K562 (cell line): ENCODE measurements at places on chromosomes 16 and 17.
A peak's percentile ranks its signal among the peaks of the same experiment; 100 is the strongest.

DNA sequence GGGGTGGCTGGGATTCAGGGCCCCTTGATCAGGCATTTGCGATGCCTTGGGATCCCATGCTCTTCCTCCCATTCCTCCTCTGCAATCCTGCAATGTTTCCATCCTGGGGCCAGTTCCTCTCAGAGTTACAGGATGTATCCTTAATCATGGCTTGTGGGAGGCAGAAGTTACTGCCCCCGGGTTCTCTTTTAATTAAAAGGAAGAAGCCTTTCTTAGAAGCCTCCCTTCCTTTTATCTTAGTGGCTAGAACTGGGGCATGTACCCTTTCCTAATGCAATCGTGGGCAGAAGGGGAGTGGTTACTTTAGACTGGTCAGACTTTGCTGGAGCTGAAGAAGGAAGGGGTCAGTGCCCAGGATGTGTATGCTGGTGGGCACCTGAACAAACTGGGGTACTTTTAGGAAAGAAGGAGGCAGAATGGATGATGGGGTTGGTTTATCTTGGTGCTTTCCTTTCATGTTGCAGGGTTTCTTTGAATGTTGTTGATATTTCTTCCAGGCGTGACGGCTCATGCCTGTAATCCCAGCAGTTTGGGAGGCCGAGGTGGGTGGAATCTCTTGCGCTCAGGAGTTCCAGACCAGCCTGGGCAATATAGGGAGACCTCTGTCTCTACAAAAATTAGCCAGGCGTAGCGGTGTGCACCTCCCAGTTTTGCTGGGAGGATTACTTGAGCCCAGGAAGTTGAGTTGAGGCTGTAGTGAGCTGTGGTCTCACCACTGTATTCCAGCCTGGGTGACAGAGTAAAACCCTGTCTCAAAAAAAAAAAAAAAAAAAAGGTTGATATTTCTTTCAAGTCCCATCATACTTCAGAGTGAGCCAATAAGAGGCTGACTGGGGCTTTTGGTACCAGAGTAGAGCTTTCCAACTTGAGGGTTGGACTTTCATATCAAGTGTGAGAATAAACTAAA is 13.2 kb upstream of the SPN start:
- DNase-seq: no peak
- peaks cover 36% of the 10 kb centered on the region for H3K4me1 ChIP-seq
- no peak overlapping the region for H3K4me3 ChIP-seq
- peak overlapping the region; percentile 41; the same call in 2 of the 3 replicates for H3K27ac ChIP-seq

GRCh38 chr17:79752175-79752574 is 21.4 kb downstream of the ENPP7 start:
- H3K4me3 ChIP-seq: no peak overlapping the region
- H3K36me3 ChIP-seq: no peaks in the 10 kb centered on the region
- H3K27ac ChIP-seq: no peak overlapping the region
- no peak for DNase-seq
- H3K27me3 ChIP-seq: no peaks in the 10 kb centered on the region; the same call in 2 of the 3 replicates

DNA sequence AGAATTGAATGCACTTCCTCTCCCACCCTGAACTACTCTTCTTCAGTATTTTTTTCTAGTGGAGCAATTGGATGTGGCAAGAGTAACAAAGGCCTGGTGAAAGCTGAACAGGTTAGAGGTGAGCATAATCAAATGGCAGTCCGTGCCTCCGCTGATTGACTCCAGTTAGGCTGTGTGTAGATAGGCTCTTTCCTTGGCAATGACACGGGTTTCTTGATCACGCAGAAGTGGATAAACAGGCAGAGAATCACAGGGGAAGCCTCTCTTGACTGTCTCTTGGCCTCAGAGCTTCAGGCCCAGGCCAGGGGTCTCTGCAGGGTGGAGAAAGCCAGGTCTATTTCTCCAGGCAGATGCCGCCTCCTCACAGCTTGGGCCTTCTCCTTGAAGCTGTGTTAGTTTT is 4.2 kb downstream of the CD300LB start:
- H3K36me3 ChIP-seq: no peaks in the 10 kb centered on the region
- H3K4me1 ChIP-seq: no peaks in the 10 kb centered on the region
- H3K4me3 ChIP-seq: no peak overlapping the region
- DNase-seq: no peak

DNA sequence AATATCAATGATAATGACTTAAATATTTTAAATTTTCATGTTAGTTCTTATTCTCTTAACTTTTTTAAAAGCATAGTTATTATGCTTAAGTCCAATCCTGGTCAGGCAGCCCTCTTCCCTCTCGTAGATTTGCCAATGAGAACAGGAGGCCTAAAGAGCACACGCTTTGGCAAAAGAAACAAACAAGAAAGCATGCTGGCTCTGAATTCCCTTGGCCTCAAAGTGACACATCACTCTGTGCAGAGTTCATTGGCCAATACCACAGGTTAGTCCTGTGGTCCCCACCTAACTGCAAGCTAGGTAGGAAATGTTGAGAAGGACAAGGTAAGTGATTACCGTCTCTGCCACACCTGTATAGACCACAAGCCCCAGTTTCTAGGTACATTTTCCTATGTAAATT is 61.5 kb downstream of the MYO1D start:
- H3K27me3 ChIP-seq: no peaks in the 10 kb centered on the region
- no peak overlapping the region for H3K4me3 ChIP-seq
- peaks cover 3% of the 10 kb centered on the region for H3K4me1 ChIP-seq
- no peak overlapping the region for H3K27ac ChIP-seq
- H3K36me3 ChIP-seq: no peaks in the 10 kb centered on the region; the same call in 2 of the 3 replicates
- no peak for DNase-seq

- H3K27ac ChIP-seq: no peak overlapping the region
- no peak for DNase-seq
- no peak overlapping the region for H3K4me3 ChIP-seq
Observed at GRCh38 chr17:4850246-4850645, 17.1 kb downstream of the MINK1 start.

DNA sequence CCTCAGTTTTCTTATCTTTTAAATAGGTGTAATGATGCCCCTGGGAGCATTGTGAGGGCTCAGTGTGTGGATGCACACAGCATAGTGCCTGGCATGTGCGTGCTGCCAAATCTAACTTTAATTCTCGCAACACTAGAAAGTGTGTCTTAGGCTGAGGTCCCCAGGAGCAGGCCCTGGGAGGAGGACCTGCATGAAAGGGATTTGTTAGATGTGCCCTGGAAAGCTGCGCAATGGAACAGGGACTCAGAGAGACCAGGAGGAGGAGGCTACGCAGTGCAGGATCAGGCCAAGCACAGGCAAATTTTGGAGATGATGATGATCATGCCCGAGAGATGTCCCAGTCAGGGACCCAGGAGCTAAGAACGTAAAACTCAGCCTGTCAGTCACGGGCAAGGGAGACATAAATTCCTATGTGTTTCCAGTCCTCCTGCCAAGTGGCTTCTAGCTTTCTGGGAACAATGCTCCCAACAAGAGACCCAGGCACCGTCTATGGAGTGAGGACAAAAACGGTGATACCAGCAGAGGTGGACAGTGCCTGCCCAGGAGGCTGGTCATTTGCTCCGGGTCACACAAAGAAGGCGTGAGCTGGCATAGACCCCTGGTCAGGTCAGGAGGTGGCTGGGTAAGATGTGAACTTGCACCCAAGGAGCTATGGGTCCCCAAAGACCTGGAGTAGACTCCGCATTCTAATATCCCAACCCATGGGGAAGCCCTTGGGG is 352.2 kb upstream of the TNRC6C start:
- H3K4me3 ChIP-seq: no peak overlapping the region
- H3K27ac ChIP-seq: no peak overlapping the region
- H3K36me3 ChIP-seq: no peaks in the 10 kb centered on the region
- no peak for DNase-seq

DNA sequence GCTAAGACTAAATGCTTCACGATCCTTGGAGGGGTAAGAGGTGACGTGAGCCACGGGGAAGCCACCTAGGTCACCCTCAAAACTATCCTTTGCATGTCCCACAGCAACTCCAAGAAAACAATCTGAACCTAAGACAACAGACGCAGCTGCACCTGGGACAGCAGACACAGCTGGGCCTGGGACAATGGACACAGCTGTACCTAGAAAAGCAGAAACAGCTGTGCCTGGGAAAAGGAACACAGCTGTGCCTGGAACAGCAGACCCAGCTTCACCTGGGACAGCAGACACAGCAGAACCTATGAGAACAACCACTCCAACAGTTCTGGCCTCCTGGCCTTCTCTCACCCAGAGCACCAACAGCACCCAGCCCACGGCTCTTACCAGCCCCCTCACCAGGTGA is 11.7 kb upstream of the CD300LD start:
- no peaks in the 10 kb centered on the region for H3K36me3 ChIP-seq
- H3K27me3 ChIP-seq: peaks cover 3% of the 10 kb centered on the region; the same call in 1 of the 3 replicates
- no peak overlapping the region for H3K4me3 ChIP-seq
- H3K27ac ChIP-seq: no peak overlapping the region
- DNase-seq: no peak

- DNase-seq: no peak
- no peak overlapping the region for H3K27ac ChIP-seq
- H3K4me1 ChIP-seq: no peaks in the 10 kb centered on the region
Observed at GRCh38 chr16:72819345-72819744, 228.6 kb downstream of the ZFHX3 start.

DNA sequence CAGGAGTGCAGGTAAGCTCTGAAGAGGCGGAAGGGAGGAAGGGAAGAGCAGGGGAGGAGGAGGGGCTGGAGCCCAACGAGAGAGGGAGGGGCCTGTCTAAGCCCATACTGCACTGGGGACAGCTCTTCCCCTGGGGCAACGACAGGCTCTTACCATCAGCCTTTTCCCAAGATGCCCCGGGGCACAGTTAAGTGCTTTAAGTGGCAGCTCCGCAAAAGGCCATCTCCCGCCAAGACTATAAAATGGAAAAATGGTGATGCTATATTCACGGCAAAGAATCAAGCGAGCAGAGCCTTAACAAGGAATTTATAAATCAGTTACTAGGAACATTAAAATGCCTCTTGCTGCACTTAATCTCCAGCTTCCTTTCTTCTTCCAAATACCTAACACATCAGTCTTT is 110.2 kb upstream of the NLRP1 start:
- peak; percentile 20 for DNase-seq
- no peaks in the 10 kb centered on the region for H3K36me3 ChIP-seq
- H3K4me3 ChIP-seq: no peak overlapping the region
- H3K27me3 ChIP-seq: peaks cover 10% of the 10 kb centered on the region
- no peak overlapping the region for H3K27ac ChIP-seq

- H3K4me1 ChIP-seq: no peaks in the 10 kb centered on the region; the same call in 1 of the 2 replicates
- DNase-seq: no peak
- no peaks in the 10 kb centered on the region for H3K27me3 ChIP-seq
- peaks cover 68% of the 10 kb centered on the region; the same call in 2 of the 3 replicates for H3K36me3 ChIP-seq
Observed at GRCh38 chr16:23920899-23921298, 85.1 kb downstream of the PRKCB start.

- no peak overlapping the region for H3K27ac ChIP-seq
- DNase-seq: no peak
- no peak overlapping the region for H3K4me3 ChIP-seq
- H3K27me3 ChIP-seq: peaks cover 6% of the 10 kb centered on the region; the same call in 2 of the 3 replicates
Observed at GRCh38 chr16:54425681-54426552, 139.3 kb upstream of the IRX3 start.

DNA sequence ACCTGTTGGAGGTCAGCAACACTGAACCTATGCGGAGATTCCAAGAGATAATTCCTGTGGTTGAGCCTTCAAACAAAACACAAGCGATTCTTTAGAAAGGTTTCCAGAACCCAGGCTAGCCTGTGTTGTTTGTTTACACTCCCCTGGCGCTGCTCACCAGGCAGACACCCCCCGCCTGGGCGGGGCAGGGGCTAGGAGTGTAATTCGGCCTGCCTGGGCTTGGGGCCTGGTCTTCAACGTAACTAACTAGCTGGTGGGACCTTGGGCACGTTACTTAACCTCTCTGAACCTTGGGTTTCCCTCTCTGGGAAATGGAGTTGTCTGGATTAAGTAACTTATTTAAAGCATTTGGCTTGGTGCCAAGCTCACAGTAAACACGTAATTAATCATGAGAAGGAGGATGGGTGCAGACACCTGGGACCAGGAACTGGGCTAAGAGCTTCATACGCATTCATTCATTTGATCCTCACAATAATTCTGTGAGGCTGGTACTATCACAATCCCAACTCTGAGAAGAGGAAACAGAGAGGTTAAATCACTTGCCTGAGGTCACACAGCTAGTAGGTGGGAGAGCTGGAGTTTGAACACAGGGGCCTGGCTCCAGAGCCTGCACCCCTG is 7.6 kb upstream of the ARHGAP27 start:
- no peak for DNase-seq
- H3K27ac ChIP-seq: no peak overlapping the region
- H3K27me3 ChIP-seq: no peaks in the 10 kb centered on the region
- no peak overlapping the region for H3K4me3 ChIP-seq

GRCh38 chr17:66177048-66177447 is 14.9 kb downstream of the CEP112 start:
- no peak for DNase-seq
- H3K4me3 ChIP-seq: no peak overlapping the region
- H3K27me3 ChIP-seq: no peaks in the 10 kb centered on the region; the same call in 2 of the 3 replicates

DNA sequence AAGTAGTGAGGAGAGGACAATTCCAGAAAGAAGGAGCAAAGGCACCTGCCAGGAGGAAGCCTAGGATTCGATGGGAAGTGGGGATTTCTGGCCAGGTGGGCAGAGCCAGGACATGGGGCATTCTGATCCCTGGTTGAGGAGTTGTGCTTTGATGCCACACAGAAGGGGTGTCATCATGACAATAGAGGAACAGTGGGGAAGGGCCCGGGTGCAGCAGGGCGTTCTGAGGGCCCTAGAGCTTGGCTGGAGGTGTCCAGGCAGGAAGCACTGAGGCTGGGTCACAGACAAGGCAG is 4.3 kb downstream of the EVPLL start:
- peaks cover 21% of the 10 kb centered on the region for H3K27me3 ChIP-seq
- no peak for DNase-seq
- H3K27ac ChIP-seq: no peak overlapping the region
- H3K36me3 ChIP-seq: no peaks in the 10 kb centered on the region

GRCh38 chr17:45686250-45686649 is 97.9 kb upstream of the CRHR1 start:
- H3K27ac ChIP-seq: no peak overlapping the region
- peaks cover 3% of the 10 kb centered on the region; the same call in 1 of the 2 replicates for H3K4me1 ChIP-seq
- peak; percentile 59 for DNase-seq

DNA sequence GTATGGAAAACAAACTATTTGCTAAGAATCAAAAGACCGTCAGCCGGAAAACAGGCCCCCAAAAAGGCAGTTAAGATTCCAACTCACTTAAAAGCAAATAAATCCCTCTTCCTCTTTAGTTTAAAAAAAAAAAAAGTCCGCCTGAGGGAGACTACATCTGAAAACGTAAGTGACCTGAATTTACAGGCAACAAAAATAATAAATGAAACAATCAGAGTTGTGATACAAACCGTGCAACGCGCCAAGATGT is 1.1 kb downstream of the KANSL1 start:
- H3K27me3 ChIP-seq: no peaks in the 10 kb centered on the region
- peaks cover 19% of the 10 kb centered on the region for H3K4me1 ChIP-seq
- H3K27ac ChIP-seq: peak overlapping the region; percentile 93
- peaks cover 2% of the 10 kb centered on the region; the same call in 1 of the 3 replicates for H3K36me3 ChIP-seq
- DNase-seq: no peak

DNA sequence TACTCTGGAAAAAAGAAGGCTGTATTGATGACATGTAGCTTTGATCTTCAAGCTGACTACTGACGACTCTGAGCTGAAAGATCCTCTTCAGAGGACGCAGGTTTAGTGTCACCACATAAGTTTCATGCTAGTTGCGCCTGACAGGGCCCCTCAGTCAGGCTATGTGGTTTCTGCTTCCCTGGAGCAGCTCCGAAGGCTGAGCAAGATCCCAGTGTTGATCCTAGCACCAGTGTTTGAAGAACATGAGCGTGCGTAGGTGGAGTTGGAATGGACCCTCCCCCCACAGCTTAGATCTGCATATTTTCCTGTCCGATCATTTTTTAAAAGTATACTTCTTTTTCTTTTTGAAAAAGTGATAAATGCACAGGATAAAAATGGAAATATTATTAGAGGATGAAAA is 17.3 kb downstream of the BANP start:
- H3K36me3 ChIP-seq: no peaks in the 10 kb centered on the region
- H3K27me3 ChIP-seq: no peaks in the 10 kb centered on the region
- H3K4me3 ChIP-seq: no peak overlapping the region
- no peaks in the 10 kb centered on the region for H3K4me1 ChIP-seq
